ENCODE measurements at places on chromosomes 11 and 22.

- peak; percentile 62 for DNase-seq
These were observed 315.3 kb downstream of the TMEM135 start for GRCh38 chr11:87352759-87353707.

DNA sequence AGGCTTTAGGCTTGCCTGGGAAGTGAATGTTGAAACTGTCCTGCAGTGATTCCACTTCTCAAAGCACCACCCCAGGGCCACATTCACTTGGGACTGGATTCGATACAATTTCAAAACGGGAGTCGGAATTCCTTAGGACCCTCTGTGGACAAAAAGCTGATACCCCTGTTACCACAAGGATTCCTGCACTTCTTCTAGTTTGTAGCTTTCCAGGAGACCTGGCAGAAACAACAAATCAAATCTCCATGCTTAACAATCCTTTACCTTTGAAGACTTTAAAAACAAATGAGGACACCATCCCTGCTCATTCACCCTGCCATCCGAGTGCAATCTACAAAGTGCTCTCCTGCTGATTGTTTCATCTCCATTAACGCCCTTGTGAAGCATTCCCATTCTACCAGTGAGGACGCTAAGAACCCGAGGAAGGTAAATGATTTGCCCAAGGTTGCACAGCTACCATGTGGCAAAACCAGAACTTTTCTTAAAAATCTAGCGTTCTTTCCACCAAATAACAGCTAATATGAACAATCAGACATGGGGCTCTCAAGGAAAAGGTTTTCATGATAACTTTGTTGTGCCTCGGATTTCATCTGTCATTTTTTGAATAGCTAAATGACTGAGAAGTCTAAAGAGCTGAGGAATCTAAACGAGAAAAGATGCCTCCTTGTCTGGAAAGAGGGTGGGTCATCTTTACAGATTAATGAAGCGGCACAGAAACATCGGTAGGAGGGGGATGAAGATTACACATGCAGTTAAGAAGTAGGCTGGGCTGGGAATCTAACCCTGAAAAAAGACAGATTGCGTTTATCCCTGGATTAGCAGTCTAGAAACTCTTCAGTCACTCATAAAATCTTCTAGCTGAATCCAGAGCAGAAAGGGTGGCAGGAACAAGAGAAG, 720 bp upstream of the MPZL2 start:
- DNase-seq, result no peak

GRCh38 chr11:78676026-78676557, 101.4 kb upstream of the NARS2 start:
- DNase-seq, result no peak

DNA sequence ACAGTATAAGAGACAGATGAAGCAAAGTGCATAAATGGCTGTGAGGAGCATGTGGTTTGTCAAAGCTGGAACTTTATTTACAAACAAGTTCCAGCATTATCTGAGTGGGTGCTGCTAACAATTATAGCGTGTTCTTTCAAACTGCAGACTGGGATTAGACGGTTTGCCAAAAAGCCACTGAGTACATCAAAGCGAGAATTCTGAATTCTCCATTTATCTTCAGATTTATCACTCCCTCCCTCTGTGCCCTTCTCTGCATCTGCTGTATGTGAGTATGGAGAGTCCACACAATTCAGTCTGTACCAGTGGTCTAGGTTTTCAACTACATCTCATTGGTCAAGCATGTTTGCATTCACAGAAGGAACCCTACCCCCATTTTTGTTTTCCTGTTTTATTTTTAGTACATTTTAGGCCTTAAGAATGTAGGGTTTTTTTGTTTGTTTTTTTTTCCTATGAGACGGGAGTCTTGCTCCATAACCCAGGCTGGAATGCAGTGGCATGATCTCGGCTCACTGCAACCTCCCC, 18.1 kb upstream of the INCENP start:
- peak; percentile 14 for DNase-seq

DNA sequence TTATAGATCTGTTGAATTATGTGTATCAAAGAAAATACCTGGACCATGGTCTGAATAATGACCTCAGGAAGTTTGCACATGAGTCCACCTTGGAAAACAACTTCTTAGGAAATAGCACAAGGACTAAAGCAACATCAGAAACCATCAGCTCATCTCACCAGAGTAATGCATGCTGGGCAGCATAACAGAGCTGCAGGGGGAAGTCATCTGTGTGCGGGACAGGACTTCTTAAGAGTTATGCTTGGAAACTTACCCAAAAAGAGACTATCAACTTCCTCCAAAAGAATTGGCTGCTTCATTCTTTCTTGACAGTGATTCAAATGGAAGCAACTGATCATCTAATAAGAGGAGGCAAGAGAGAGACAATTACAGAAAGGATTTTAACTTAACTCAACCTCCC, 2.5 kb downstream of the OR56B4 start:
- no peak for DNase-seq

DNA sequence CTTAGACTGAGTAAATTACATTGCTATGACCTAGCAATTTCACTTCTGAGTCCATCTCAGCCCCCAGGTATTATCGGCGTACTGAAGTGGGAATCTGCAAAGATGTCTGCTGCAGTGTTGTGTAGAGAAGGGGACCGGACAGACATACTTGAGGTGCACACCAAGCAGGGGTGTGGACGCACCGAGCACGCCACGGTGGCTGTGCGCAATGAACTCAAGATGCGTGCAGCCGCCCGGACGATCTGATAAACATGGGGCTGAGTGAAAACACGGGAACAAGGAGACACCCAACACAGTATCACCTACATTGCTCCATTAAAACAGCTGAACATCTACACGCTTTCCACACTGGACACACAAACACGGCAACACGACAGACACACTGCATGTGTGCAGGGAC, 454.3 kb downstream of the OPCML start:
- no peak for DNase-seq

DNA sequence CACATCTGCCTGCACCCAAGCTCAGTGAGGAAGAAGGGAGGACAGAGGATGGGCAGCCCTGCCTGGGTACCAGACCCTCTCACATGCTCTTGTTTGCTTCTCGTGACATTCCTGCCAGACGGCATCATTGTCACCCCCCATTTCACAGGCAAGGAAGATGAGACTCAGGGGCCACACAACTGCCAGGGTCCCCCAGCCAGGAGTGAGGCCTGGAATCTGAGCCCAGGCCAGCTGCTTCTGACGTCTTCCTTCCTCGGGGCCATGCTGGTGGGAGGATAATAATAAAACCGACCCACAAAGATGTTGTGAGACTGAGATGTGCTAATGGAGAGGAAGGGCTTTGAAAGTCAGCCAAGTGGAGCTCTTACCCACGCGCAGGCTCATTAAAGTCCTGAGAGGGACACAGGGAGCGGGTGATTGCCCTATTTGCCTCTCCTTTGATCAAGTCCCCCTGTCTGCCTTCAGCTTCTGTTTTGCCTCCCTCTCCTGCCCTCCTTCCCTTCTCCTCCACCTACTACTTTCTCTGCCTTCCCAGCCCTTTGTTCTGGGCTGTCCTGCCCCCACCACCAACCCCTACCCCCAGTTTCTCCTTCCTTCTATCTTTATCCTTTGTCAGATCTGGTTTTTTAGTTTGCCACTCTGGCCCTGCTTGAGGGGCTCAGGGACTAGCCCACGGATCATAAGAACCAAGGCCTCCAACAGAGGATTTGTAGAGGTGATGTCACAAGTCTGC, 62.7 kb downstream of the MCM5 start:
- no peak for DNase-seq

DNA sequence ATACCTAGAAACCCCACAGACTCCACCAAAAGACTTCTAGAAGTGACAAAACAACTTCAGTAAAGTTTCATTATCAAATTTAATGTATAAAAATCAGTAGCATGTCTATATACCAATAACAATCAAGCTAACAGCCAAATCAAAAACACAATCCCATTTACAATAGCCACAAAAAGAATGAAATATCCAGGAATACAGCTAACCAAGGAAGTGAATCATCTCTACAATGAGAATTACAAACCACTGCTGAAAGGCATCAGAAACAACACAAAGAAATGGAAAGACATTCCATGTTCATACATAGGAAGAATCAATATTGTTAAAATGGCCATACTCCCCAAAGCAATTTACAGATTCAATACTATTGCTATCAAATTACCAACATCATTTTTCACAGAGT, 46.0 kb downstream of the PRCP start:
- DNase-seq, result no peak

DNA sequence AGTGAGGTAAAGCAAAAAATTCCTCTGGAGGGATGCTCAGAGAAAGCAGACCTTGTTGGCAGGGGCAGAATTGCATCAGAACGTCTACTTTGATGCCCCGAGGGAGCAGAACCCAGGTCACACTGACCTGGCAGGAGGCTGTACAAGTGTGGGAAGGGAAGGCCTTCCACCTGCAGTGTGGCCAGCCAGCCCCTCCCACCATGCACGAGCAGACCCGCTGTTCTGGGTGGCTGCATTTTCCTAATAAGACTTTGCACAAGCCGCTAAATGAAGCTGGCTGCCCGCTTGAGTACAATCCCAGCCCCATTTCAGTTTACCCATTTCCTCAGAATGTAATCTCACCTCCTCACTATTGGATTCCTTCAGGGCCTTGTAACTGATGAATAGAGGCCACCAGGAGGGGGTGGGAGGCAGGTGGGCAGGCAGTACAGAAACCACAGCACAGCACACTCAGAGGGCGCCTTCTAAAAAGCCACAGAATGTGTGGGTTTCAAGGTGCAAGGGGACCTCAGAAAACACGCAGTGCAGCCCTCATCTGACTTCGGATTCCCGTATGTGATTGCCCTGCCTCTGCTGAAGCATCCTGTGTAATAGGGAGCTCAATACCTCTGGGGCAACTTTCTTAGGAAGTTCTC, 316.6 kb downstream of the OPCML start:
- no peak for DNase-seq

DNA sequence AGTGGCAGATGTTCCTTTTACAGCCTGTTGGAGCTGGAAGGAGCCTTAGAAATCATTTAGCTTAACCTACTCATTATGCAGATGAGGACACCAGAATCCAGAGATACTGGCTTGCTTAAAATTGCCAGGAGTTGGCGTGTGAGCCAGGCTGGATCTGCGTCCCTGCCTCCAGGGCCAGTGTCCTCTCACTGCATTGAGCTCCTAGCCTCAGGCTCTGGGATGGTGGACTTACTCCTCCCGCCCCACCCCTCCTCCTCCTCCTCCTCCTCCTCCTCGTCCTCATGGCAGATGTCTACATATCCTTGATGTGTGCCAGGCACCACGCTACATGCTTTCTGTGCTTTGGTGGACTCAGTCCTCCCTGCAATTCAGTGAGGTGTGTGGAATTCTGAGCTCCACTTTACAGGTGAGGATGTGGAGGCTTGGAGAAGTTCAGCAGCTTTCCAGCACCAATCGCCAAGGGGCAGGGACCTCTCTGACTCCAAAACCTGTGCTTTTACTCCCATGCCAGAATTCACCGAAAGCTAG, 24.1 kb downstream of the ADAMTS15 start:
- DNase-seq, result no peak

DNA sequence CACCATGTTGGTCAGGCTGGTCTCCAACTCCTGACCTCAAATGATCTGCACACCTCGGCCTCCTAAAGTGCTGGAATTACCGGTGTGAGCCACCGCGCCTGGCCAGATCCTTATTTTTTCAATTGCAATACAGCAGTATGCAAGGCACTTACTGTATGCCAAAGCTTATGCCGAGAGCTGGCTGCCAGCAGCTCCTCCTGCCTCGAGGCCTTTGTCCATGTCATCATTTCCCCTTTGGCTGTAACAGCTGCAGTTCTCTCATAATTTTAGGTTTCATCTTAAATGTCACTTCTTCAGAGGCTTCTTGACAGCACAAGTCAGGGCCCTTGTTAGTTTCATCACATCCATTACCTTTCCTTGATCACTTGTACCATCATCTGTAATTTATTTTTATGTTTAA, 1.5 kb upstream of the SREBF2 start:
- peak; percentile 99 for DNase-seq

- no peak for DNase-seq
These were observed 216.7 kb upstream of the SORL1-AS1 start for GRCh38 chr11:121669422-121669821.

DNA sequence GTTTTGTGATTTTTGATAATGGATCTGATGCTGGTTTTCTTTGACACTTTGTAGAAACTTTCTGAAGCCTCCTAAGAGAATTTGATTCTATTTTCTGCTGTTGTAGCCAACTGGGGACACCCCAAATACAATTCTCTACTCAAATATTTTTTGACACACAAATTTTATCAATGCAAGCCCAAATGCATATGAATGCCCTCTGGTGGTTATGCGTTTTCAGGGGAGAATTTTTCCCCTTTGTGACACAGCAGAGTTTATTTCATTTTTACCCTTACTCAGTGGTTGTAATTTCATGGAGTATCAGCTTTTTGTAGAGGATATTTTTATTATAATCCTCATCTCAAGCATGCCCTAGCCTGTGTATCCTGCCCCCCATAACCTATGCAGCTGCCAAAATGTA, 44.7 kb upstream of the MTMR2 start:
- no peak for DNase-seq

DNA sequence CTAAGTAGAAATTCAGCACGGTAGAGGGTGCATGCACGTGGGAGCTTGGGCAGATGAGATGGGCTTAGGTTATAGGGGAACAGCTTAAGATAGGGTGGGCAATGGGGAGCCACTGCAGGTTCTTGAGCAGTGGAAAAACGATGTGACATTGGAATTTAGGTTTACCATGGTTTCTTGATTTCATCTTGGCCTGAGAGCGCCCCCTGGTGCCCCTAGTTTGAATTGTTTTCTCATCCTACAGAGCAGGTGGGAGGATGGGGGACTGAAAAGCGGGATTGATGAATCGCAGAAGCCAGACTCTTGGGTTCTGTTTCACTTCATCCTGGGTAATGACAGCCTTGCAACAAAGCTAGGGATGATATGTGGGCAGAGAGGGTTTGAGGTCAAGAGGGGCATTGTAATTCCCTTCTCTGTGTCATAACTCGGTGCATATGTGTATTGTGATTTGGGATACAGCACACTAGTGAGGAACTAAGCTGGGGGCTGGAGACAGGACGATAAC, 6.7 kb upstream of the MCAM start:
- peak; percentile 68 for DNase-seq

GRCh38 chr22:30282616-30283046, 6.7 kb downstream of the CASTOR1 start:
- DNase-seq, result no peak

DNA sequence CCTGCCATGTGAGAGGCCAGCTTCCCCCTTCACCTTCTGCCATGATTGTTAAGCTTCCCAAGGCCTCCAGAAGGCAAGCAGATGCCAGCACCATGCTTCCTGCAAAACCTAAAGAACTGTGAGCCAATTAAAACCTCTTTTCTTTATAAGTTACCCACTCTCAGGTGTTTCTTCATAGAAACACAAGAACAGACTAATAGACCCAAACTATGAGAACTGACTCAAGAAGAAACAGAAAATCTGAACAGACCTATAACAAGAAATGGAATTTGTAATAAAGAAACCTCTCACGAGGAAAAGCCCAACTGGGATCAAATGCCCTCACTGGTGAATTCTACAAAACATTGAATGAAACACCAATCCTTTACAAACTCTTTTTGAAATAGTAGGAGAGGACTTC, 12.0 kb downstream of the NPAT start:
- no peak for DNase-seq

DNA sequence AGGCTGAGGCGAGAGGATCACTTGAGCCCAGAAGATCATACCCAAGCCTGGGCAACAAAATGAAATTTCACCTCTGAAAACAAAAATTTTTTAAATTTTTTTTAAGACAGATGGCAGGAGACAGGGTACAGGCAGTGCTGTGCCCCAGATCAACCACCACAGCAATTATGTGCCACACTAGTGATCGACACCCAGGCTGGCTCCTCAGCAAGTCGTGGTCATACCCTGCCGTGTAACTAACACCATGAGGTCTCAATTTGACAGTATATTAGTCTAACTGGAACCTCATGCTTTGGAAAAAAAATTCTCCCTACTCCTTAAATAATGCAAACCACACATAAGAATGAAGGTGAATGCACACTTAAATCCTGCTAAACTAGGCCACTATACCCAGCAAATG, 8.3 kb downstream of the SF3A1 start:
- DNase-seq, result no peak

Data from trophoblast cell (in vitro differentiated cells and primary cell).